ENCODE measurements at places on chromosomes 4 and X.
A peak's percentile ranks its signal among the peaks of the same experiment; 100 is the strongest.

DNA sequence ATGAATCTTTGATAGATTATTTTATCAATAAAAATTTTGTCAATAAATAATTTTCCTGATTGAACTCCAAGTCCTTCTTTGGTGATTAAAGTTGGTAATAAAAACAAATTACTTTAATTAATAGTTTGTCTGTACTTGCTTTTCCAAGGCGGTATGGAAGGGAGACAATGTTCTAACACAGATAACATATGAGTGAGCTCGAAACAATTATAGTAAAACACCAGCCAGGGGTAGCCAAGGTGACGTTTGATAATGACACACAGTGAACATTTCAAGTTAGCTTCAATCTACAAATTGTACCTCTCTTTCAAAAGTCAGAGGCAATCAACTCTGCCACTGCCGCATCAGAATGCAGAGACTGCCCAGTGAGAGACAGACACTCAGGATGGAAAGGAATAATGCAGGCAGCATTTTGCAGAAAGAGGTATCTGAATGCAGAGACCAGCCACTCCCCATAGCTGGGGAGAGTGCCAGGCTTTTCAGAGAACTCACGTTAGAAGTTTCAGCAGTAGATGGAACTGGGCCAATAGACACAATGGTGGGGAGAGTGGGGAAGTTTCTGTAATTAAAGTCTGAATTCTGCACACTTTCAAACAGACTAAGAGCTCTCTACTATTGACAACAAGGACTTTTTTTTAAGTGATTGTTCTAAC lies 18.1 kb upstream of the ATOH1 start:
- DNase-seq, result no peak

DNA sequence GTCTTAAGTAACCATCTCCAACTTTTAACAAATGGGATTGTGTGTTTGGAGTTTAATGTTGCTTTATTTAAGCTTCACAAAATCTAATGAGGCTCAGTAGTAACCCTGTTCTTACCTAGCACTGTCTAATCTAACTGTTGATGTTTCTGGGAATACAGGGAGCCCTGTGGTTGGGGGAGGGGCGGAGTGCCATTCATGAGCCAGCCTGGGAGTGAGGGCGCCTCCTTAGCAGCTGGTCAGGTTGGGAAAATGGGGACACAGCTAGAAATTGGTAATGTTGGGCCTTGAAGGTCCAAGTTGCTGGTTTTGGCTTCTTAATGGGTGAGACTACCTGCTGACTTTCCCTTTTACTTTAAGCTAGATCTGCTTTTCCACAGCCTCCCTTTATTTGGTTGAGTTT lies 22.9 kb upstream of the TADA2B start:
- DNase-seq, result no peak

- no peak for DNase-seq
Observed at GRCh38 chr4:52979020-52979419, 116.9 kb downstream of the RASL11B start.

- no peak for DNase-seq
Observed at GRCh38 chr4:91243132-91243531, 1060.6 kb upstream of the GRID2 start.

DNA sequence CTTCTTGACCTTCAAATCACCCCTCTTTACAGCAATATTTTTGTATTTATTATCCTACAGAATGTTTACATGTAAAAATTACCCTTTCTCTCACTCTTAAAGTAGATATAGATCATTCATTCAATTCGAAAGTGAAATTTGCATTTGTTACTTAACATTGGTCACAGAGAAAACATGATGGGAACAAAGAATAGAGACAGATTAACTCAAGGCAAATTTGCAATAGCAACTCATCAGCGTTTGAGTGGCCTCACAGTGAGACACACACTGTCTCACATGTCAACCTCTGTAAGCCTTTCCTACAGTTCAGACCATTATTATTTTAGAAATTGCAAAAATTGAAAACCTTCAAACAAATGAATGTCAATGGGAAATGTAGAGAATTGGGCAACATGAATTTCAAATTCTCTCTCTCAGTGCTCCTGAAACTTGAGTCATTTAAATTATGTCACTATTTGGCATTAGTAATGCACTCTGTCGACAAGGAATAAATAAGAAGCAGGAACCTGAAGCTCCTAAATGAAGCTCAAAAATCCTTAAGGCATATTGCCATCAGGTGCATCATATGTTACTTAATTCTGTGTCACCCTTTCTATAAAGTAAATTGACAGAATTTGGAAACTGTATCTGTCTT lies 148.3 kb upstream of the ANXA10 start:
- no peak for DNase-seq

DNA sequence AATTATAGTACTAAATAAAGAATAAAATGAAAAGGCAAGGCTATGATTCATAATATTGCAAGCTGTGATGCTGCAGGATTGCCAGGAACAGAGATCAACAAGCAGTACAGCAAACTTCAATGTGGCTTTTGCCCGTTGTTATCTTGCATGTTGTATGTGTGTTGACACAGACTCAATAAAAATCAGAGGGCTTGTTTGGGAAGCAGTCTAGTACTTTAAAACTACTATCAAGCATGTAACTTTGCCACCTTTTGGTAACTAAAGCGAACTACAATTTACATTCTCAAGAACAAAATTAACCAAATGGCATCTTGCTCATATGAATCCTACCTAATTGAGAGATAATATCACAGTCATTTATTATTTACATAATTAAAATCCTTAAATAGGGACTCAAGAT lies 79.8 kb upstream of the GPM6A start:
- no peak for DNase-seq

GRCh38 chr4:25771672-25772071 lies 91.1 kb downstream of the SEL1L3 start:
- no peak for DNase-seq

DNA sequence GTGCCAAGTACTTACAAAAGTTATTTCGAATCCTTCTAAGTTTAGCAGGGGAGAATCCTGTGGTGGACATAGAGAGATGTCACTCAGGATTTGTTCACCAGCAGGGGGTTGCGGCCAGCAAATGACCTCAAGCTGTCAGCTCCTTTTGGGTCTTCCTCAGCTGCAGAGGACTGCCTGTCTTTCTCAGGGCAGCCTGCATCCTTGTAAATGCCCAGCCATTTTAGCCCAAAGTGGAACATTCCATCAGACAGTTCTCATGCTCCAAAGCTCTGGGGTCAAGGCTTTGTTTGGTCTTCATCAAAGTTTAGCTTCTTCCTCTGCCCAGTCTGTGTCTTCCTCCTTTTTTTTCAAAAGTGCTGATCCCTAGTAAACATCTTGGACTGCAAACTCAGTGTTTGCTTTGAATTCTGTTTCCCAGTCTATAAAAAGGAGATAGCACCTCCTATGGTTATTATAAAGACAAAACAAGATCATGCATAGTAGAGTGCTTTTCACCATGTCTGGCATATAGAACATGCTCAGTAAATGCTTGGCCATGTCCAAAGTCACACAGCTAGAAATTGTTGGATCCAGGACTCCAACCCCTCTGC lies 156.4 kb upstream of the GATB start:
- DNase-seq, result no peak

- no peak for DNase-seq
Observed at GRCh38 chr4:2172627-2173231, 69.2 kb downstream of the HAUS3 start.

DNA sequence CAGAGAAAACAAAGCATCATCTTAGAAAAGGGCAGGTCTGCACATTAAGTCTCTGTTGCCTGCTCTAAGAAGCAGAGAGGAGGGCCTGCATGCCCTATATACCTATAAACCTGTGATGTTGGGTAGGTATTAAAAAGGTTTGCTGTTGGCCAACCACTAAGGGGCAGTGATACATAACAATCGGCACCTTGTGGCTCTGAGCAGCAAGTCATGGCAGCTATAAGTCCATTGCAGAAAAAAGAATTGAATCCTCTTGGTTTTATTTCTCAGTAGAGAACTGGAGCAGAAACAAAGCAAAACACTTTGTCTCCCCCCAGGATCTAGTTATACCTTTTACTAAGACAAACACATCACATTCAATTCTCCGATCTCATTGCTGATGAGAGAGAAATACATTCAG lies 1364.4 kb downstream of the STIM2 start:
- DNase-seq, result peak; percentile 18

GRCh38 chr4:151408380-151408629 lies 671 bp upstream of the FHIP1A start:
- DNase-seq, result no peak

- no peak for DNase-seq
Observed at GRCh38 chrX:27600686-27601085, 10.5 kb downstream of the DCAF8L2 start.

DNA sequence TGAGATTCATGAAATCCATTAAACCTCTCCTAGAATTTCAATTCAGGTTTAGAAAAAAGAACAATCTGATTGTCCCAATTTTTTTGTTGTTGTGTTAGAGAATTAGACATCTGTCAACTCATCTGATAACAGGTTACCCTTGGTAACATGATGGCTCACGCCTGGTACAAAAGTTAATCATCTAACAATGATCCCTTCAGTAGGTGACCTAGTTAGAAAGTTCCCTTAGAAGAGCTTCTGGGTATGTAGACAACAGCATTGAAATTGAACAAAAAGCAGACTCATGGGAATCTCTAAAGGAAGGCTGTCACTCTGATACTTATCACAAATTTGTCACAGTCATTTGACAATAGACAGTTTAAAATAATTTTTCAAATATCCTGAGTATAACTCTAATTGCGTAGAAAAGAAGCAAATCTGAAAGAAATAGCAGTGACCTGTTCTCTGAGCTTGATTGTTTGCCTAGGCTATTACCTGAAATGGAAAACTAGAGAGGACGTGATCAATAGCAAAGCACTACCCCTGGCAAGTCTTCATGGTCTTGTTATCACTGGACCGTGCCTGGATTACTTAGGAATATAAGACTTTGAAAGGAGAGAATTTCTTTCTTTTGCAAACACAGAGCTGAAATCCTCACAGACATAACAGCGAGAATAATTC lies 880.4 kb upstream of the AGA start:
- no peak for DNase-seq

DNA sequence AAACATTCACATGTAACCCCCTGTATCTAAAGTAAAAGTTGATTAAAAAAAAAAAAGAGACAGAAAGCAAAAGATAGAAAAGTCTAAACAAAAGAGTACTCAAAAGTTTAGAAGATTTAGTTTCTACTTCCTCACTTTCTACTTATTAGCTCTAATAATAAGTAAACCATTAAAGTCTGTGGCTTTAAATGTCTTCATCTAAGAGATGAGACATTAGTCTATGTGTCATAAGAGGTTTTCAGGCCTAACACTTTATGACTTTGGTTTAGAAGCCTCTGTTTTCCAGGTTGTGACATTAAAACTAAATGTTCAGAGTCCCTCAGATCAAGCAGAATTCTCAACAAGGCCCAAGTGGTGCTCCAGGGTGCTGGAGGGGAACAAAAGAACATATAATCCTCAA lies 42.2 kb upstream of the GUCY1A1 start:
- no peak for DNase-seq

DNA sequence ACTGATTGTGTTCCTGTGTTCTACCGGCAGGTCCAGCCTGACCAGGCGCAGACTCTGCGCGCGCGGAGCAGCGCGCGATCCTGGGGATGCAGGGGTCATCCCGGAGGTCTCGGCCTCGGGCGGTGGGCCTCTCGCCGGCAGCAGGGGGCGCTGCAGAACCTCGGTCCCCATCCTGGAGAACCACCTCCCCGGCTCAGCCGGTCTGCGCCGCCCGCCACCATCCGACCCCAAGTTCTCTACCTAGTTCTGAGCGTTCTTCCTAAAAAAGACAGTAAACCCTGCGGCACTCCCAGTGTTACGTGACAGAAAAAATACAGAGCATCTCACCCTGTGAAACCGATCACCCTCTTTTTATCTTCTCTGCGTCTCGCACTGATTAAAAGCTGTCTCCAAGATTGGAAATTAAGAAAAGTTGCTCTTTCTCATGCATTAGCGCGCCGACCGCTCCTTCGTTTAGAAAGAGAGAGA lies 1.6 kb downstream of the TRPC3 start:
- peak; percentile 85 for DNase-seq

DNA sequence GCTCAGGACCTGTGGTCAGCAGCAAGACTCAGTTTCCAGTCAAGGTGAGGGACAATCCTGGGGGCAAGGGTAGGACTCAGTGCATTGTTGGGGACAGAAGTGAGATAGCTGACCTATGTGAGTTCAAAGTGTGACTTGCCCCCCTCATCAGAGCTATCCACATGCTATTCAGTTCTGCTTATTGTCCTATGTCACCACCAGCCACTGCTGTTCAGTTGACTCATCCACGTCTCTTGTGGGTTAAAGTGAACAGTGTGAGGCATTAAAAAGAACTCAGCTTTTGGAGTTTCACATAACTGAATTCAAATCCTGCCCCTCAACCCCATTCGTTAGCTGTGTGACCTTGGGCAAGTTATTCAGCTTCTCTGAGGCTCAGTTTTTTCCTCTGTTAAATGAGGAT lies 4.4 kb upstream of the APLN start:
- no peak for DNase-seq

- no peak for DNase-seq
Observed at GRCh38 chr4:172962564-172963353, 205.9 kb upstream of the GALNT7 start.

- no peak for DNase-seq
Observed at GRCh38 chr4:152943672-152944071, 7.5 kb downstream of the FHDC1 start.

- no peak for DNase-seq
Observed at GRCh38 chrX:155086202-155086840, 15.0 kb downstream of the BRCC3 start.

DNA sequence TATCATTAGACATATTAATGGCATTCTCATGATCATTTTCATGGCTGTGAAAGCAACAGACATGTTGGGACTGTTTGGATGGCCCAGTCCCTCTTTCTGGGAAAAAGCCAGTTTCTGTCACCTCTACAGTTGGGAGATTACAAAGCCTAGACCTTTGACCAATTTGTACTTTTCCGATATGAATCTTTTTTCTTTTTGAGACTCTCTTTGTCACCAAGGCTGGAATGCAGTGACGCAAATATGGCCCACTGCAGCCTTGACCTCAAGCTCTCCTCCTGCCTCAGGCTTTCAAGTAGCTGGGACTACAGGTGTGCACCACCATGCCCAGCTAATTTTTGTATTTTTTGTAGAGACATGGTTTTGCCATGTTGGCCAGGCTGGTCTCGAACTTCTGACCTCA lies 9.4 kb downstream of the TBC1D25 start:
- no peak for DNase-seq

- DNase-seq, result no peak
Observed at GRCh38 chr4:76091052-76091451, 16.5 kb downstream of the ART3 start.

DNA sequence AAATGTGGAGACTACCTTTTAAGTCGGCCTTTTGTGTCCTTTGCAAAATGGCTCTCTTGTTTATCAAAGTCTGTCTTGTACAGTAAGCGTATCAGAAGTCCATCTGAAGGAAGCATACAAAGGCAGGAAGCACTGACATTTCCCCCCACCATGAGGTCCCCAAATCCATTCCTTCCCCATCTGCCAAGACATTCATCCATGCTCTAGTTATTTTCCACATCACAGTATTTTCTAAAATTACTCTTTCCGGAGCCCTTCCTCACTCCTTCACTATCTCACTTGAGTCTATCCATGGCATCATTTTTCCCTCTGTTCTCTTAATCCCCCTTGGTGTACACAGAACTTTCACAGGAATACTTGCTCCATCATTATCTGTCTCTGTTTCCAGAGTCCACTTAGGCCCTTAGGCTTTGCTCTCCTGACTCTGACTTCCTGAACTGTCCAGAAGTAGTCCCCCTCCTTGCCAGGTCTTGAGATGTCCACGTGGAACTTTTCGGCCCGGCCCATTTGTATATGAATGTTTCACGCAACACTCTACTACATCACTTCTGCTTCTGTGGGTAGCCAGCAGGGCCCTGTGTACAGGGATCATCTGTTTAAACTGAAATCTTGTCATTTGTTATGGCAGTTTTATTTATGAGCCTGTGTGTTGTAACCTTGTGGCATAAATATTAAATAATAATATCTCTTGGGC lies 2.1 kb downstream of the SEL1L3 start:
- DNase-seq, result no peak

Data from progenitor cell of endocrine pancreas (in vitro differentiated cells).